ENCODE measurements at places on chromosomes 7 and 10.

- no peak for DNase-seq
These were observed 6.5 kb upstream of the MCU start for GRCh38 chr10:72685264-72685921.

DNA sequence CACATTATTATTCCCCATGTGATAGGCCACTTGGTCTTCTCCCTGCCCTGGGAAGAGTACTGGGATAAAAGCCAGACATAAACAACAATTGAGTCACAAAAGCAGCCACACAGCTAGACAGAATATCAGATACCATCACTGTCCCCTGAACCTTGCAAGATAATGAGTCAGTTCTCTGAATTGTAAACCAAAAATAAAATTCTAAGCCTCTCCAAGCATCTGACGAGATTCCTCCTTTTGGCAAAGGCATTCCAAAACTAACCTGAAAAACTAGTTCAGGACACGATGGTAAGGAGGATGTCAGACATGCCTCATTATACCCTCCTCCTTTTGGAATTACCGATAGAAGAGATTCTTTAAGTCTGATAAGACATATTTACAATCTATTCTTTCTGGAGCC lies 450.7 kb downstream of the HTR7 start:
- no peak for DNase-seq

DNA sequence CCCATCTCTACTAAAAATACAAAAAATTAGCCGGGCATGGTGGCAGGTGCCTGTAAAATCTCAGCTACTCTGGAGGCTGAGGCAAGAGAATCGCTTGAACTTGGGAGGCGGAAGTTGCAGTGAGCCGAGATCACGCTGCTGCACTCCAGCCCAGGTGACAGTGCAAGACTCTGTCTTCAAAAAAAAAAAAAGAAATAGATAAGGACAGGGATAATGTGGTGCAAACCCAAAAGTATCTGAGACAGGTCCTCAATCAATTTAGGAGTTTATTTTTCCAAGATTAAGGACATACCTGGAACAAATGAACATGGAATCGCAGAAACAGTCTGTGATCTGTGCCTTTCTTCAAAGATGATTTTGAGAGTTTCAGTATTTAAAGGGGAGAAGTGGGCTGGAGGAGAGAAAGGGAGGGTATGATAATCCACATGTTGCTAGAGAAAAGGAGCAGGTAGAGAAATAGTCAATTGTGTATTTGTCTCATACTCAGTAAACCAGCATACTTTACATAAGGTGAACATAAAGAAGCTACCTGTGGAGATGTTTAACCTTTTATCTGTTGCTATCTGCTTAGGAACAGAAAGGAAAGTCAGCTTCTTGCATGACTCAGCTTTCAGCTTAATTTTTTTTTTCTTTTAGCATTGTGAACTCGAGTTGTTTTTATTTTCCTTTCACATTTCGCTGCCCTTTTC lies 4.9 kb upstream of the MTPN start:
- DNase-seq = no peak

- no peak for DNase-seq
These were observed 25.2 kb upstream of the OTUD1 start for GRCh38 chr10:23413629-23414089.

- no peak for DNase-seq
These were observed 632.5 kb downstream of the AUTS2 start for GRCh38 chr7:70230761-70231160.

DNA sequence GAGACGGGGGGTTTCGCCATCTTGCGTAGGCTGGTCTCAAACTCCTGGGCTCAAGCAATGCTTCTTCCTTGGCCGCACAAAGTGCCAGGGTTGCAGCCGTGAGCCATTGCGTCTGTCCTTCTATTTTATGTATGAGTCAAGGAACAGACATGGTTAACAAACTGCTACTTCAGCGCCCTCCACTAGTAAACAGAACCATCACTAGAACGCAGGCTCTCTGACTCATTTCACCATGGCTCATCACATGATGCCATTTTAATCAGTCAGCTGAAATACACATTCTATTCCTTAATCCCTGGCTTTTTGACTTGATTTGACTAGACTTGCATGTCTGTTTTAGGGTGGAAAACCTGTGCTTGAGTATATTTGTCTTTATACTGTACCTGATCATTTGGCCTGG lies 41.3 kb downstream of the CELF2 start:
- DNase-seq = no peak

DNA sequence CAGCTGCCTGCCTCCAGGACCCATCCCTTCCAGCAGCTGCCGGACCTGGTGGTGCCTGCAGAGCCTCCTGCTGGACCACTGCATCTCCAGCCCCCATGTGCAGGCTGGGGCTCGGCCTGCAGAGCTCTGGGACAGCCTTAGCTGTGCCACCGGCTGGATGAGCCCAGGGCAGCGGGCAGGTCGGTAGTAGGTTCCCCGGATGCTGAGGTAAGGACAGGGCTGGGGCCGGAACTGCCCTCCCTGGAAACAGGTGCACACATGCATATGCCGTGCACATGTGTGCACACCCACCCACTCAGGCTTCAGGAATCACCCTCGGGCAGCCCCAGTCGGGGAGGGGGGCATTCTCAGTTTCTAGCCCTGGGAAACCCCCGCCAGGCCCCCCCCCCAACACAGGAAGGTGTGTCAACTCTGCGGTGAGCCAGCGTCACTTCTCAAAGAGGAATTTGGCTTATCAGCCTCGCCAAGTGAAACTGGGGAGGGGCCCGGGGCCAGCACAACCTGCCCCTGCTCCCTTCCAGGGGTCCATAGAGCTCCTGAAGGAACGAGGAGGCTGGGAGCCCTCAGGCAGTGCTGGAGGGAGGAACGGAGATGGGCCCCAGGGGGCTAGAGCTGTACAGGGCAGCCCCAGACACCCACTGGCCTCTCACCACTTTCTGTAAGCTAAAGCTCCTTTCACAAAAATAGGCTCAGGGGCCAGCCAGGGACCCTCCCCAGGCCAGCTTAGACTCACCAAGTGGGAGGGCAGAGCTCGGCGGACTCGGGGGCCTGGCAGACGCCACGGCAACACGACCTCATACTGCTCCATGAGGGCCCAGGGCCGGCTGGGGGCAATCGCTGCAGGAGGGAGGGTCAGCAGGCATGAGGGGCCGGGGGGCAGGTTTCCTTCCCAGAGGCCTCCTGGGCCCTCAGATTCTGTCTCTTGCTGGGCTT lies 1.7 kb downstream of the ADAM8 start:
- no peak for DNase-seq

- DNase-seq = no peak
These were observed 2.9 kb upstream of the NKX6-2 start for GRCh38 chr10:132788831-132789219.

- no peak for DNase-seq
These were observed 91.0 kb upstream of the FAM20C start for GRCh38 chr7:101146-102046.
